ENCODE measurements at places on chromosomes 16 and 17. TPM values are rescaled to one million over a fixed set of nuclear protein-coding genes. Genes with fewer than 3 reads are reported as not detected.

Gene OR1F1
- total RNA-seq: not detected

Gene IL34
- total RNA-seq: 6.1 TPM

Gene KRT33A
- total RNA-seq: not detected

Gene METTL2A
- total RNA-seq: 26.1 TPM

Gene FN3K
- 3.3 TPM for total RNA-seq

Gene CCDC154
- 0.14 TPM for total RNA-seq

Gene OR1A1
- total RNA-seq: not detected

Gene CAVIN1
- total RNA-seq: 437 TPM

Gene ELOB
- 154 TPM for total RNA-seq

Gene LRRC37B
- 9.6 TPM for total RNA-seq

Gene PIMREG
- total RNA-seq: 24.6 TPM

Gene ODAD4
- total RNA-seq: 0.57 TPM

Gene GJD3
- 3.9 TPM for total RNA-seq

Gene ZNF469
- total RNA-seq: 8.9 TPM

Gene ACSM2B
- total RNA-seq: not detected

Gene NUDT16L1
- 23.2 TPM for total RNA-seq

Gene TMEM256
- total RNA-seq: 33.3 TPM

Gene SCO1
- total RNA-seq: 20.2 TPM

Gene KRTAP4-7
- not detected for total RNA-seq

Gene OR2C1
- not detected for total RNA-seq

Gene CMTM2
- not detected for total RNA-seq

Gene FOXL1
- total RNA-seq: 1.1 TPM

Gene SYT17
- 0.66 TPM for total RNA-seq

Gene ABCA10
- 2.2 TPM for total RNA-seq

Gene ESRP2
- total RNA-seq: 0.14 TPM

Gene ACLY
- 421 TPM for total RNA-seq

Gene KRTAP9-2
- total RNA-seq: not detected

Gene OR4D1
- not detected for total RNA-seq

Gene UBB
- total RNA-seq: 2,519 TPM

Gene IGFALS
- total RNA-seq: under 0.01 TPM

Gene PAQR4
- 12.2 TPM for total RNA-seq

Gene NECAB2
- not detected for total RNA-seq

Gene KRTAP9-7
- total RNA-seq: not detected

Gene KRT16
- total RNA-seq: not detected

Data from placental pericyte (primary cell).